Parietal lobe (tissue), 2 donors: ENCODE measurements at places on chromosomes 4 and X. TPM values are rescaled to one million over a fixed set of nuclear protein-coding genes. Genes with fewer than 3 reads are reported as not detected.

Gene GPR143
- 1.3 TPM for total RNA-seq

Gene RPA4
- 2.8 TPM for total RNA-seq

Gene EVC2
- total RNA-seq, result 2.5 TPM

Gene KCND1
- 0.63 TPM for total RNA-seq

Gene GSTCD
- total RNA-seq, result 36.3 TPM

Gene ATOH1
- not detected for total RNA-seq

Gene F11
- total RNA-seq, result not detected

Gene STAG2
- total RNA-seq, result 136 TPM

Gene MAB21L2
- total RNA-seq, result not detected

Gene ARR3
- total RNA-seq, result not detected

Gene USP17L18
- total RNA-seq, result not detected

Gene SSX1
- total RNA-seq, result not detected

Gene GC
- total RNA-seq, result not detected

Gene ZNF185
- 3.8 TPM for total RNA-seq

Gene APOO
- total RNA-seq, result 32.9 TPM

Gene ERCC6L
- total RNA-seq, result 0.94 TPM
